CD4-positive, alpha-beta T cell treated with Interleukin-15 for 4 hours (primary cell): ENCODE measurements at places on chromosomes 6 and 20.

- DNase-seq: no peak
Observed at GRCh38 chr6:37594895-37595294, 95.2 kb upstream of the CCDC167 start.

- DNase-seq: no peak
Observed at GRCh38 chr20:5061213-5061612, 58.5 kb downstream of the PCNA start.

- no peak for DNase-seq
Observed at GRCh38 chr20:53220482-53221307, 248.5 kb downstream of the TSHZ2 start.

GRCh38 chr6:122859676-122860075, 70.6 kb downstream of the SMPDL3A start:
- DNase-seq: no peak

DNA sequence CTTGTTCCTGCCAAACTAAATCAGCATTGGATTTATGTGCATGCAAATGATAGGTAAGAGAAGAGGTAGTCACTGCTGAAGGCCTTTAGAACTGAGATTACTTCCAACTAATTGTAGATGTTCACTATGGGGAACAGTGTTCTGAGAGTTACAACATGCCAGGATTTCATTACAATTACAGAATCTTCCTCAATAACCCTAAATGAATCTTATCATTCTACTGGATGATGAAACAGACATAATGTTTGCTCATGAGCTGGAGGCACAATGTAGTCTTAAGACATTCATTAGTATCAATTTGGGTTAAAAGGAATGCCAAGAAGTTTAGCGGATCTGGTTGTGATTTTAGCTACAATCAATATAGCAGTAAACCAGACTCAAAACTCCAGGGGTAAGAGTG, 248.9 kb upstream of the THEMIS start:
- DNase-seq: no peak

DNA sequence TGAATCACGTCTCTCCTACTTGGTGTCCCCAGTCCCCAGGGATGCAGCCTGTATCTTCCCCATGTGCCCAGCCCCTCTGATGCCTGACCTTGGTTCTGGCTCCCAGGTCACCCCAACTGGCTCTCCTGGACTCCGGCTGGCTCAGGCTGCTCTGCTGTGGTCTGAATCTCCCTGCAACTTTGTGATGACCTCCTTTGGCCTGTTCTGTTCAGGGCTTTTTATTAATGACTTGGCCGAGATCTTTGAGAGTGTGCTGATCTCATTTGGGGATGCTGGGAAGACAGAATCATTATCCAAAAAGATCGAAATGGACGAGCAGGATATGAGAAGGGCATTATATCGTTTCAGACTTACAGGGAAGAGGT, 67.4 kb downstream of the IGF2R start:
- DNase-seq: no peak

GRCh38 chr20:23305098-23305497, 45.5 kb upstream of the NXT1 start:
- no peak for DNase-seq

- DNase-seq: no peak
Observed at GRCh38 chr6:100823041-100823440, 58.1 kb downstream of the ASCC3 start.
